Lower leg skin (tissue), 4 donors: ENCODE measurements at places on chromosomes 12 and 14. TPM values are rescaled to one million over a fixed set of nuclear protein-coding genes. Genes with fewer than 3 reads are reported as not detected.
A peak's percentile ranks its signal among the peaks of the same experiment; 100 is the strongest.

The HAL gene
- 289 TPM for total RNA-seq

The IPO4 gene
- total RNA-seq, result 31.0 TPM

- no peak for DNase-seq
Observed at GRCh38 chr14:91142214-91142668, 28.4 kb downstream of the DGLUCY start.

GRCh38 chr12:118964988-118965387 lies 16.4 kb upstream of the SRRM4 start:
- no peak for DNase-seq

The C12orf75 gene
- total RNA-seq, result 17.1 TPM

DNA sequence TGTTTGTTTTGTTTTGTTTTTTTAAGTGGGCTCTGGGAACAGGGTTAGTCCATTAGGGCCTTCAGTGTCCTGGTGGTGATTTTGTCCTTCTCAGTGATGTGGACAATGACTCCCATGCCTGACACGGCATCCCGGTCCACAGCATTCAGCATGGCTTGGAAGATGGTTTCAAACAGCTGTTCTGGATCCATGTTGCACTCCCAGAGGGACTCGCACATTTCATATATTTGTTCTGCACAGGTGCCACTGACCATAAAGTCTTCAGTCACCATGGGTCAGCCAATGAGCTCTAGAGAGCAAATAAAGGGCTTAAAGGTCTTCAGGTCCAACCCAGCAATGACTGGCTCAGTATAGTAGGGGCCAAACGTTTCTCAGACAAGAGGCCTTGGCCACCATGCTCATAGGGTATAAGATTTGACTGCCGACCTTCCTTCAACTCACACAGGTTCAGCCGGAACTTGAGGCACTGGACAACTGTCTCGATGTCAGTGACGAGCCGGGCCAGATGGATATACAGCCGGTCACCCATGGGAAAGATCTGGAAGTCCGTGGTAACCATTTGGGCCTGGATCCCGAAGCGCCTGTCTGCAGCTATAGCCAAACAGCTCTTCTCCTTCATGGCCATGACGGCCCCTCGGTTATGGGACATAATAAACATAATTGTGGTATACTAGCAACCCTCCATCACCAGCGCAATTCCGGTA lies 18.0 kb downstream of the OR10P1 start:
- peak; percentile 73 for DNase-seq
